Mesenteric fat pad (tissue), 1 donor: ENCODE measurements at places on chromosomes 13 and 19. TPM values are rescaled to one million over a fixed set of nuclear protein-coding genes. Genes with fewer than 3 reads are reported as not detected.
A peak's percentile ranks its signal among the peaks of the same experiment; 100 is the strongest.

The EMC10 gene
- 53.3 TPM for total RNA-seq

The ZNF579 gene
- total RNA-seq: 10.9 TPM

The SPRED3 gene
- total RNA-seq: 2.2 TPM

The ELSPBP1 gene
- total RNA-seq: not detected

The PRR22 gene
- 1.5 TPM for total RNA-seq

The UHRF1 gene
- total RNA-seq: 0.67 TPM

The ZNF729 gene
- total RNA-seq: not detected

The APOC4 gene
- not detected for total RNA-seq

The CLEC4M gene
- total RNA-seq: not detected

The TMEM59L gene
- total RNA-seq: 2.0 TPM

- no peak for DNase-seq
These were observed 356.9 kb upstream of the TSHZ3 start for GRCh38 chr19:31706131-31706530.

DNA sequence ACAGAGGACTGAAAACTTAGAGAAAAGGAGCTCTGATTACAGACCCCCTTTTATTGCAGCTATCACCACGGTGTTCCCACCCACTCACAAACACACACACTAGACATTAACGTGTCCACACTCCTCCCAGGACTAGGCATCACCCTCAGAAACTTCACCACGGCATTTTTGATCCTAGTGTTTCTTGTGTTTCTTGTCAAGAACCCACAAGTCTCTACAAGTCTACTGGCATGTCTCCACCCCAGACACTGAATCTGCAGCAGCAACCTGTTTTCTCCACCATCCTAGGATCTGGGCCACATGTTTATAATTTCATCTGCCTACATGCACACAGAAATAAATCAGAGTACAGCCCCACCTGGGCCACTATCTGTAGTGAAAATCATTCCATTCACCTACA, 4.3 kb downstream of the ZNF486 start:
- DNase-seq: no peak

GRCh38 chr19:1673645-1674292, 21.4 kb upstream of the TCF3 start:
- no peak for DNase-seq

DNA sequence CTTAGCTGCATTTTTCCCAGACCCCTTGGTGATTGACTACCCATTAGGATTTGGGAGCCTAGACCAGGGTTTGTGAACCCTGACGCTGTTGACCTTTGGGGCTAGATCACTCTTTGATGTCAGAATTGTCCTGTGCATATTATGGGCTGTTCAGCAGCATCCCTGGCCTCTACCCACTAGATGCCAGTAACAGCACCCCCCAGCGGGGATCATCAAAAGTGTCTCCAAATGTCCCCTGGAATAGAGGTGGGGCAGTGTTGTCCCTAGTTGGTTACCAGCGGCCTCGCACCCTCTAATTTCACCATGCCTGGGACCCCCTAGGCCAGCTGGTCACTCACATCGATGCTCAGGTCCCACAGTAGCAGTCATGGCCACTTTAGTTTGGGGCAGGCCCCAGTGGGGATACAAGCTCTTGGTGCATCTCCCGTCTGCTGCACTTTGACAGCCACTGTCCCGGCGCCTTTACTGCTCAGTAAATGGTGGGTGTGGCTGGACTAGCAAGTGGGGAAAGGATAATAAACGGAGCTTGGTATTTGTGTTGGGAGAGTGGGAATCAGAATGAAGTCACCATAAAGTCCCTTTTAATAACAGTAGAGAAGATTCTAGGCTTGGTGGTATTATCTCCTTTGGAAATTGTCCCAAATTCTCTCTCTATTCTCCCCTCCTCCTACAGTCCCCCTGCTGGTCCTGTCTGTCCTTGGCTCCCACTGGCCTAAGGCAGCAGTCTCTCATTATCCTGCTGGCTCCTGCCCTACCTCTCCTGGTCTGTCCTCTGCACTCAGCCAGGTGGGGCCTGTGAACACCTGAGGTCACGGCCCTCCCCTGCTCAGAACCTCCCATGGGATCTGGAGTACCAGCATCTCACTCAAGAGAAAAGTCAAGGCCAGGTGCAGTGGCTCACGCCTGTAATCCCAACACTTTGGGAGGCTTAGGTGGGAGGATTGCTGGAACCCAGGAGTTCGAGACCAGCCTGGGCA, 80.6 kb downstream of the SIPA1L3 start:
- DNase-seq: no peak

GRCh38 chr13:88217883-88218282, 546.7 kb downstream of the SLITRK5 start:
- DNase-seq: no peak

DNA sequence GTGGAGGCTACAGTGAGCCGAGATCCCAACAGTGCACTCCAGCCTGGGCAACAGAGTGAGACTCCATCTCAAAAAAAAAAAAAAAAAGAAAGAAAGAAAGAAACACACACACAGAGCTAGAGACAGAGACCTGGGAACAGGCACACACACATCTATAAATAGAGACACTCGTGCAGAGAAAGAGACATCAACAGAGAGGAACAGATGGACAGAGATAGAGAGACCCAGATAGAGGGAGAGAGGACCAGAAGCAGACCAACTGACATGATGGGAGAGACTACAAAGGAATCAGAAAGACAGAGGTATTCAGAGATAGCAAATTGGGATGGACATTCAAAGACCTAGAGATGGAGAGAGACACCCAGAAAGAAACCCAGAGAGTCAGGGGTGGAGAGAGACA, 2.1 kb upstream of the CA11 start:
- DNase-seq: no peak

GRCh38 chr13:53042877-53043276, 14.3 kb downstream of the OLFM4 start:
- DNase-seq: no peak

- DNase-seq: peak; percentile 67
These were observed 56.2 kb upstream of the ARHGEF7 start for GRCh38 chr13:111058796-111059506.

GRCh38 chr13:33110713-33111413, 94.6 kb downstream of the KL start:
- no peak for DNase-seq

DNA sequence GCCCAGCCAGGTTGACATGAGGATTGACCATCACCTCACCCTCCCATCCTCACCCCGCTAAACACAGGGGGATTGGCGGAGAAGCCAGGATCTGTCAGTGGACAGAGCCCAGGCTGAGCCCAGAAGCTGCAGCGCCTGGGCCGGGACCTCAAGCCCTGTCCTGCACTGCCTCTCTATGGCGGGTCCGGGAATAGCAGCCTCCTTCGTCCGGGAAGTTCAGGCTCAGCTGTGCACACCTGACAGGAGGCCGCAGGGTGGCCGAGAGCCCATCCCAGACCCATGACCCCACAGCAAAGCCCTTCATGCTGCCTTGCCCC, 67.8 kb downstream of the SPACA7 start:
- DNase-seq: peak; percentile 90

DNA sequence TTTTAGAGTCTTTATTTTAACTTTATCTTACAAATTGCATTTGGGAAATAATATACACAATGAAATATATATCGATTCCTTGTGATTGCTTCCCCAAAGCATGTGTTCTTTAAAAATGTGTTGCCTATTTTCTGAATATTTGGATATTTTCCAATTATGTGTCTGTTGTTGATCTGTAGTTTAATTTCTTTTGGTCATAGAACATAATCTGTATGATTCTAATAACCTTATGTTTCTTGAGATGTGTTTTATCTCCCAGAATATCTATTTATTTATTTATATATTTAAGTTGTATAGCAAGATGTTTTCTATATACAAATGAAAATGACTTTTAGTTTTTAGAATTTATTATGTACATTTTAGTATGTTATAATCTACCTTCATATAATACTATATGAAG, 710.8 kb upstream of the PCDH20 start:
- DNase-seq: no peak

DNA sequence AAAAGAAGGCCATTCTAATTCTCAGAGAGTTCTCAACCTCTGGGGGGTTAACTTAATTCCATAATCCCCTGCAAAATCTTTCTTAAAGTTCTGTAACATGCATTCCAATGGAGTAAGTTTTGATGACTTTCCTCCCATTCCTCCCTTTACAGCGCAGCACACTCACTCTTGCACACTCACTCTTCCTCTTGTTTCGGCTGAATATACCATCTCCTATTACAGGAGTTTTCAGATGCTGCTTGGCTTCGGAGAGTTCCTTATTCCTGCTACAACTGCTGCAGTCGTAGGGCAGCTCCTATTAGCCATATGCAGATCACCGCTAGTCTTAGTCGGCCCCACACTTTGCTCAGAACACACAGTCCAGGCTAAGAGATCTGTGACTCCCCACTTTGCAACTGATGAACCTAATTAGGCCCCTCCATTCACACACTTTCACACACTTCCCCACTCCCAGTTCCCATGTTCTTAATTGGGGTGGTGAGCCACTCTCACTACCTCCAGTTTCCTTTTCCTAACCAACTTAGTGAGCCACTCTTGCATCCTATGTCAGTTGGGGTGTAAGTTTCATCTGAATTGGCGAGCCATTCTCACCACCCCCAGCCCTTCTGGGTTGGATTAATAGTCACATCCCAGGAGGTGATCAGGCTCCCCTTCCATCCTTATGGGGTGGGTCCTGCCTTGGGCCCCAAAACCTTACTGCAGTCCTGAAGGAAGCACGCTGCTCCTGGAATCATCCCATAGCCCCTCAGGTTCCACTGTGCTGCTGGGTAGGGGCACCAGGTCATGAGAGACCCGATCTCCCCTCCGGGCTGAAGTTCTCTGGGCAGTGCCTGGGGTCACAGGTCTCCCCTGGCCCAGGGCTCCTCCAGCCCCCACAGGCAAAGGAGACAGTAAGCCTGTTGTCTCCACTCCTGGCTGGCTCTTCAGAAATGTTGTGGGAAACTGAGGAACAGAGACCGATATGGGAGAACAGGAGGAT, 53.9 kb downstream of the OR10H4 start:
- peak; percentile 43 for DNase-seq

DNA sequence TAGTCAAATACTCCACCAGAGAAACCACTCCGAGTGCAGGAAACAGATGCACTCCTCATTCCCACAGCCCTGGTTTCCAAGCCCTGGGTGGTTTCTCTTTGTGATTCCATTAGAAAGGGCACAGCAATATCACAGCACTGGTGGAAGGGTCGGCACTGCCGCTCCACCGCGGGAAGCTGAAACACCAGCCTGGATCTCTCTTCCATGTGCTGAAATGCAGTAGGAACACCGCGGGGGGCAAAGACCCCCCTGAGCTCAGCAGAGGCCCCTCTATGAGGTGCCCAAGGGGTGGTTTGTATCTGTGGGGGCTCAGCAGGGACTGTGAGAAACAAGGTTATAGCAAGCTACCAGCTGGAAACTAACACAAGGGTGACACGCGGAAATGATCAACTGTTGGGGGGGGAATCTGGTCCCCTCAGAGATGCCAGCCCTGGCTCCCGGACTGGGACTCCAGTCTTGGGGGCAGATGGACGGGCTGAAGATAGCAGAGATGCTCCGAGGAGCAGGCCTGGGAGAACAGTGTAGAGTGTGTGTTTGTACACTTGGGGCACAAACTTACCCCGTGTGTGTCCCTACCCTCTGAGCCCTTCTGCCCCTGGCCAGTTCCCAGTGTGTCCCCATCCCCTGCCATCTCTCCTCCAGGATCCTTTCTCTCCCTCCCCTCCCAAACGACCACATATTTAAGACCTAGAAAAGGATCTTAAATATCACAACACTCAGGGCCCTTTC, 1.8 kb downstream of the ZFR2 start:
- DNase-seq: no peak

DNA sequence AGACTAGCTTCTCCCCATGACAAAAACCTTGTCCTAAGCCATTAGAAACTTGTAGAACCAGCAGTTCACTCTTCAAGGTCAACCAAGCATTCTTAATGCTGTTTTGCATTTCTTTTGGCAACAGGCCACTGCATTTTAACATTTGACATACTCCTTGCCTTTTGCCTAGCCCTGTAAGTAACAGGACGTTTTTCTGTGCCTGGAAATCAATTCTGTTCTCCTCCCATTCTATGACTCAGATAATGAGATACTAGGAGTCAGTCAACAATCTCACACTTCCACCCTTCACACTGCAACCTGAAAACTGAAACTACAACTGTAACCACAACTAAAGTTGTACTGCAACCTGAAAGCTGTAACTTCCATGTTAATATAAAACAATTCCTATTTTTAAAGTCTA, 268.7 kb downstream of the MZT1 start:
- no peak for DNase-seq

DNA sequence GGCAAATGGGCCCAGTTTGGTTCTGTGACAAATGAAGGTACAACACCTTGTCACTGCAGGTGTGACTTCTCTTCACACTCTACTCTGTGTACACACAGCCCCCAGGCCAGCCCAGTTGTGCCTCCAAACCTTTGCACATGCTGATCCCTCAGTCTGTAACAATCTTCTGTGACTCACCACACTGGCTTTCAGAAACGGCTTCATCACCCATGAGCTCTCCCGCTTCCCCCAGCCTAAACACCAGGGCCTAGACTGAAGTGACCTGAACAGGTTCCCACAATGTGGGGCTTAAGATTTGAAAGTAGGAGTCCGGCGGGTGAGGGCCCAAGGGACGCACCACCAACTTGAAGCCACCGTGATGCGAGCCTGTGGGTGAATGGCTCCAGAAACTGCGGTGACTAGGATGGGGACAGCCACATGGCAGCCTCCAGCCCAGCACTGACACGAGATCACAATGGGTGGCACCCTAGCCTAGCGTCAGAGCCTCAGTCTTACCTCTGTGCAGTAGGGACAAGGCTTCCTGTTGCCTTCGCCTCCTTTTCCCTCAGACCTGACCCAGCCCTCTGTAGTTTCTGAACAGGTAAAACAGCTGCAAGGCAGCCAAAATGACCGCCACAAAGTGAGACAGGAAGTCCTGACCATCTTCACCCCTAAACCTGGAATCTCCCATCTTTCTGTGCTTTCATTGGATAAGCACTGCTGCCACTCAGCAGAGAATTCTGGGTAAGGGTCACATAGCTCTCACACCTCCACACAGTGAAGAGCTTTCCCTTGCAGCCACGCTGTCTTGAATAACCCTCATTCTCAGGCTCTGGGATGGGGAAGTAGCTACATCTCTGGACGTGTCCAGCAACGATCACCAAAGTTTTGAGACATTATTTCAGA, 34.2 kb upstream of the ZNF599 start:
- DNase-seq: no peak

DNA sequence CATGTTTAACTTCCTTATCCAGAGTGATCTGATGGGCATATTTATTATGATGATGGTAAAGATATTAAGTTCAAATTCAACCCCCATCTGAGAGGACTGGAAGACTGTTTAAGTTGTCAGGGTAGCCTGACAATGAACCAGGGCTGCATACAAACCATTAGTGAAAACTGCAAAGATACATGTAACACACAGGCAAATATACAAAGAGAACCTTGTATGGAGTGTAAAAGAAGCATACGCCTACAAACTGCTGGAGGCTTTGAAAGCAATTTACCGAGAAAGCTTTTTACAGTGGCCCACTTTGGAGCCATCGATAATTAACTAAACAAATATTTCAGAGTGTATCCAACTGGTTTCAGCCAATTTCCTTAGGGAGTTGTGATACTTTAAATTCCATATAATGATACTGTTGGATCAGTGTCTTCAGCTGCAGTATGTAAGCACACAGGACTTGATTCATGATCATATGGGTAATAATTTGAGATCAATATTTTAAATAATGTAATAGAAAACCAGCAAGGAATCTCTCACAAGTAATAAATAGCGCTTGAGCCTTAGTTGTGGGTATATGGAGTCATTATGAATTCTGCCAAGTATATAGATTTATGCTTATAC, 231.5 kb upstream of the SPRY2 start:
- no peak for DNase-seq
